ENCODE measurements at places on chromosomes 4 and X.

DNA sequence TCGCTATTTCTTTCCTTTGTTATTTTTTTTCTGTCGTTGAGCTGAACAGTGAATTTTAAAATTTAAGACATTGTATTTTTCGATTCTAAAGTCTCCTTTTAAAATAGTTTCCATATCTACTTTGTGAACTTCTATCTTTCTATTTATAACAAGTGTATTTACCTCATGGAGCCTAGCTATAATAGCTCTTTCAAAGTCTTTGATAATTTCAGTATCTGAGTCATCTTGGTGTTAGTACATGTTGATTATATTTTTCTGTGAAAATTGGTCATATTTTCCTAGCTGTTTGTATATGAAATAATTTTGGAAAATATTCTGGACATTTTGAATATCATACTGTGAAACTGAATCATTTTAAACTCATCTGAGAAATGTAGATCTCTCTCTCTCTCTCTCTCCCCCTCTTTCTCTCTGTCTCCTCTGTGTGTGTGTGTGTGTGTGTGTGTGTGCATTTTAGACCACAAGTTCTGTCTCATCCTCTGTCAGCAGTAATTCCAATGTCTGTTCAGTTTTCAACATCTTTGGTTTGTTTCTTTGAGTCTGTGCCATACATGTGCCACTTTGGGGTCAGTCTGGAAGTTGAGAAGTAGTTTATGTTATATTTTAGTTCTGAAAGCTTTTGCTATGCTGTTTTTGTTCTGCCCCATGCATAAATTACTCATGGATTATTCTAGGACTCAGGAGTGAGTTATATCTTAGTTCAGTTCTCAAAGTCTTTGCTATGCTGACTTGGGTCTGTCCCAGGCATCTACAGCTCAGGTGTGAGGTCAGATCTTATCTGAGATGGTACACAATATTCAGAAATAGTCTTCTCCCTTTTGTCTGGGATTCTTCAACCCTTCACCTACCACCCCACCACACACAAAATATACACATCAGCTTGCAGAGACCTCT, 366.4 kb upstream of the CASK start:
- DNase-seq = no peak

GRCh38 chr4:124132161-124132560, 580.4 kb downstream of the ANKRD50 start:
- DNase-seq = no peak

GRCh38 chr4:151184523-151185458, 85.4 kb downstream of the RPS3A start:
- no peak for DNase-seq

DNA sequence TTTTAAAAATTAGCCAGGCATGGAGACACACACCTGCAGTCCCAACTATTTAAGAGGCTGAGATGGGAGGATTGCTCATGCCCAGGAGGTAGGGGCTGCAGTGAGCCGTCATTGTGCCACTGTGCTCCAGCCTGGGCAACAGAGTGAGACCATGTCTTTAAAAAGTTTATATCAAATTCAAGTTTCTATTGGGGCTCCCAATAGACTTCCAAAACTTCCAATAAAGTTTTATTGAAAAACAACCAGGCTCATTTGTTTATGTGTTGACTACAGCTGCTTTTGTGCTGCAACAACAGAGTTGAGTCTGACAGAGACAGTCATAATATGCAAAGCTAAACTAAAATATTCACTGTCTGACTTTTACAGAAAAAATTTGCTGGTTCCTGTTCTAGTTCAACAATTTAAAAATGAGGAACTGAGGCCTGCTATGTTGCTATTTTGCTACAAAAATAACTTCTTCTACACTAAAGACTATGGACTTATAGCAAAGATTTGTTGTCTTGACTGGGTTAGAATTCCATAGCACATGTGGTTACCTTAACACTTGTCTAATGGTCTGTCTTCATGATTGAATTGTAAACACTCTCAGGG, 63.3 kb upstream of the RELL1 start:
- no peak for DNase-seq

- DNase-seq = no peak
Measured at GRCh38 chr4:168119890-168120289, 27.6 kb downstream of the ANXA10 start.

All from activated CD4-positive, alpha-beta T cell treated with anti-CD3 and anti-CD28 coated beads for 24 hours (primary cell).